ENCODE measurements at places on chromosomes 4 and X.
A peak's percentile ranks its signal among the peaks of the same experiment; 100 is the strongest.

DNA sequence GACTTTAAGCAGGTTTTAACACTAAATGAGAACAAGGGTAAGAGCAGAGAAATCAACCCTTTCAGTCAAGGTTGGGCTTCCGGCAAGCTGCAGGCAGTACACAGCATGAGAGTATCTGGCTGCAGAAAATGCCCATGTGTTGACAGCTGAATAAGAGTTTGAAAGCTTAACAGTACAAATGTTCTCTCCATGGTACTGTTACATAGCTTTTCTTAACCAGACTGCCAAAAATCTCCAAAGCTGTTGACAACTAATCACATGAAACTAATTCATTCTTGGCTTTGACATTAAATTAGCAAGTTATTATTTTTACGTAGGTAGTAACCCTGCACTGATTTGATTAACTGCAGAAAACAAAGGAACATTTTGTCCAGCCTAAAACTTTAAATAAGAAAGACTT lies 153.5 kb downstream of the SLC10A7 start:
- DNase-seq: no peak

- no peak for DNase-seq
Measured at GRCh38 chr4:183867247-183867646, 37.9 kb upstream of the STOX2 start.

- DNase-seq: no peak
Measured at GRCh38 chr4:141081921-141082395, 51.3 kb downstream of the RNF150 start.

GRCh38 chr4:3657902-3658529 lies 108.2 kb upstream of the ADRA2C start:
- DNase-seq: peak; percentile 9

- DNase-seq: no peak
Measured at GRCh38 chrX:71168134-71168533, 23.5 kb downstream of the NLGN3 start.

- DNase-seq: no peak
Measured at GRCh38 chr4:1177274-1178141, 5.1 kb upstream of the SPON2 start.

DNA sequence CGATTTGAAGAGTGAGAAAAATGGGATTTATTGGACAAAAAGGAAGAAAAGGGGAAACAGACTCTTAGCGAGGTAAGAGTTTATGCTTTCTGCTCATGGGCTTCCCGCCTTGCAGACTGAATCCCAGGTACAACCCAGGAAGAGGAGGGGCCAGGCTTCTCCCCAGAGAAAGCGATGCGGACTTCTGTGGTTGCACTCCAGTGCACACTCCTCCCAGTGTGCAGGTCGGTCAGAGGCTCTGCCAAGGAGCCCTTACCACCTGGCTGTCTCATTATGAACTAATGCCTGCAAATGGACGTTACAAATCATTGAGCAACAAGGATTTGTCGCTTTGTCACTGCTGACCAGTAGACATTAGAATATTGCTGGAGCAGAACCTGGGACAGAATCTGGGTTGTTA lies 39.9 kb upstream of the GLRA2 start:
- DNase-seq: no peak

DNA sequence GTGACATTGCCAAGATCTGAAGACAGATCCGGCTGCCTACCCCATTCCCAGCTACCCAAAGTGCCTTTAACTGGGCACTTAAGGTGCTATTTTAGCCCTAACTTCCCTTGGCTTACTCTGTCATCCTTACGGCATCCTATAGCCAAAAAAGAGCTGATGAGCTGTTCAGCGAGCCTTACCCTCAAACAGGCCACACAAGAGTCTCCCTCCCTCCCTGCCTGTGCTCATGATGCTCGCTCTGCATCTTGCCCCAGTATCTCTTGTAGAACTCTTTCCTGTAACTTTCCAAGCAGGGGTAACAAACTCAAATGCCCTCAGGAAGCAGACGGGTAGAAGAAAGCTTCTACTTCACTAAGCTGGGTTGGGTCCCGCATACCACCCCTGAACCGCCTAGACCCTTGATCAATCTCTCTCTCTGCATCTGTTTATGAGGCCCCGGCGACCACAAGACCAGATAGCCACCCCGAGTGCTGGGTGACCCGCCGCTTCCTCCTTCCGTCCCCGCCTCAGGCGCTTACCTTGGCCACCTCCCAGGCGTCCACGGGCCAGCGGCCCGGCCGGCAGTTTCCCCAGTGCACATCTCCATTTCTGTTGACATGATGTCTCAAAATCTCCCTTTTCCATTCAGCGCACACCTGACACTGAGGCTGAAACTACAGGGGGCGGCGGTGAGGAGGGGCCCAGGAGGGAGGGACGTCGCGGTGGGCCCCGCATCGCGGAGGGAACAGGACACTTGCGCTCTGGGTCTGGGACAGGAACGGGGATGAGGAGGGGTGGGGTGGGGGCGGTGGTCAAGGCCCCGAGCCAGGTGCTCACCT lies 663 bp downstream of the CXorf38 start:
- no peak for DNase-seq

- DNase-seq: no peak
Measured at GRCh38 chr4:1055721-1056590, 44.5 kb downstream of the FGFRL1 start.

DNA sequence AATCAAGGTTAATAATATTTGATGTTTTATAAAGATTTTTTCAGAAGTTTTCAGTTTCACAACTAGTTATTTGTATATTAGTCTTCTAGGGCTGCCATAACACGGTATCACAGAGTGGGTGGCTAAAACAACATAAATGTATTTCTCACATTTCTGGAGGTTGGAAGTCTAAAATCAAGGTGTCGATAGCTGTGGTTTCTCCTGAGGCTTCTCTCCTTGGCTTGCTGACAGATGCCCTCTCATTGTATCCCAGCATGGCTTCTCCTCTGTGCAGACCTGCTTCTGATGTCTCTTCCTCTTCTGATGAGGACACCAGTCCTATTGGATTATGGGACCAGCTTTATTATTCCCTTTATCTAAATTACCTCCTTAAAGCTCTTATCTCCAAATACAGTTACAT lies 1456.6 kb downstream of the STIM2 start:
- no peak for DNase-seq

- no peak for DNase-seq
Measured at GRCh38 chrX:12789976-12790375, 1.2 kb upstream of the PRPS2 start.

GRCh38 chr4:165826166-165826565 lies 46.9 kb upstream of the TLL1 start:
- no peak for DNase-seq

DNA sequence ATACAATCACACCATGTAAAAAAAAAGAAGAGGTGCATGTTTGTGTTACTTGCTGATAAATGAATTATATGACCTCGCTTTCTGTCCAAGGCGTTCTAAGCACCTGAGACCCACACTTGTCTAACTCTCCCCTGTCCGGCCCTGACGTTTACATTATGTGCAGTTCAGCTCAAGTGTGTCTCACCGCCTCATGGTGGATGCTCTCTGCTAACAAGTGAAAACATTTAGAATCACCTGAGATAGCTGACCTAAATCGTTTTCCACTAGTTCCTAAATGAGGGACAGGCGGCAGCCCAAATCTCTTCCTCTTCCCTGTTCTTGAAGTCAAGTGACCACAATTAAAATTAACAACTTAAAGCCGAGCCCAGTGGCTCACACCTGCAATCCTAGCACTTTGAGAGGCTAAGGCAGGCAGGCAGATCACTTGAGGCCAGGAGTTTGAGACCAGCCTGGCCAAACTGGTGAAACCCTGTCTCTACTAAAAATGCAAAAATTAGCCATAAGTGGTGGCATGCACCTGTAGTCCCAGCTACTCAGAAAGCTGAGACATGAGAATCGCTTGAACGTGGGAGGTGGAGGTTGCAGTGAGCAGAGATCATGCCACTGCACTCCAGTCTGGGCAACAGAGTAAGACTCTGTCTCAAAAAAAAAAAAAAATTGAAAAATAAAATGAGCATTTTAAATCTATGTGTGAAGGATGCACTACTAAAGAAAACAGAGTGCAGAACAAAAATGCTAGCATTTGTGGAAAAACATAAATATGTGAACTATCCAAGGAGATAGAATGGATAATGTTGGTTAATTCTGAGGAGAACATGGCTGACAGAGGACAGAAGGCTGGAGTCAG lies 3.9 kb upstream of the TIFA start:
- DNase-seq: no peak

DNA sequence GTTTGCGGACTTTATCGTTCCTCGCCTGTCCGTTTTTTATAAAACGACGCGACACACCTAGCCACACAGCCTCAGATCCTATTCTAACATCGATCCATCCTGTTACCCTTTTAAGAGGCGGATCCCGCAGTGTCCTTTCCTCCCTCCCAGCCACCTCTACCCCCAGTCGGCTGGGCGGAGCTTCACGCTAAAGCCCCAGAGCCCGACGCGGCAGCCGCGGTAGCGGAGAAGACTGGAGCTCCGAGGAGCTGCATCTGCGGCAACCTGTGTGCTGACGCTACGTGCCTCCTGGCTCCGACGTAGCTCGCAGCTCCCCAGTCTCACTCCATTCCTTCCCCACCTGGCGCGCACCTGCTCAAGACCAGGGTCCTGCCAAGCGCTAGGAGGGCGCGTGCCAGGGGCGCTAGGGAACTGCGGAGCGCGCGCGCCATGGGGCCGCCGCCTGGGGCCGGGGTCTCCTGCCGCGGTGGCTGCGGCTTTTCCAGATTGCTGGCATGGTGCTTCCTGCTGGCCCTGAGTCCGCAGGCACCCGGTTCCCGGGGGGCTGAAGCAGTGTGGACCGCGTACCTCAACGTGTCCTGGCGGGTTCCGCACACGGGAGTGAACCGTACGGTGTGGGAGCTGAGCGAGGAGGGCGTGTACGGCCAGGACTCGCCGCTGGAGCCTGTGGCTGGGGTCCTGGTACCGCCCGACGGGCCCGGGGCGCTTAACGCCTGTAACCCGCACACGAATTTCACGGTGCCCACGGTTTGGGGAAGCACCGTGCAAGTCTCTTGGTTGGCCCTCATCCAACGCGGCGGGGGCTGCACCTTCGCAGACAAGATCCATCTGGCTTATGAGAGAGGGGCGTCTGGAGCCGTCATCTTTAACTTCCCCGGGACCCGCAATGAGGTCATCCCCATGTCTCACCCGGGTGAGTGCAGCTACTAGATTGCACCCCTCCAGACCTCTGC lies at the start of gene RNF128:
Gene RNF128, plus strand, starts transcription at position 217 of the 953 bp plus-strand sequence. Its CDS starts 213 bp downstream, at position 430.
- no peak for DNase-seq

GRCh38 chr4:95660719-95661118 lies 111.9 kb upstream of the UNC5C start:
- no peak for DNase-seq

GRCh38 chrX:119067023-119067739 lies 5.6 kb upstream of the CT47C1 start:
- peak; percentile 21 for DNase-seq

DNA sequence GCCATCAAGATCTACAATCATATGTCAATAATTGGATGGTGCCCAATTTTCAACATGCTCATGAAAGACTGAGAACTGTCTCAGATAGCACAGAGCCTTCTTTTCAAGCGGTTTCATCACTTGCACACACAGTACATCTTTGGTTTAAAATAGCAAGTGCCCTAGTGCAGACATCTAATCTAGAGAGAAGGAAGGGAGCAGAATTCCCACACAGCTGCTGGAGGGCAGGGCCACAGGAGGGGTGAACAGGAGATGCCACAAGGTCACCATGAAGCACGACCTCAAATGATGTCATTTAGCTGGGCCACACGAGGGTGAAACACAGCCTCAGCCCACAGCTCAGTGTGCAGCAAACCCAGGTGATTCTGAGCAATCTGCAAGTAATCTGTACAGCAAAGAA lies 24.3 kb downstream of the LEF1 start:
- DNase-seq: no peak

- DNase-seq: no peak
Measured at GRCh38 chrX:9626379-9626778, 139.3 kb downstream of the GPR143 start.

DNA sequence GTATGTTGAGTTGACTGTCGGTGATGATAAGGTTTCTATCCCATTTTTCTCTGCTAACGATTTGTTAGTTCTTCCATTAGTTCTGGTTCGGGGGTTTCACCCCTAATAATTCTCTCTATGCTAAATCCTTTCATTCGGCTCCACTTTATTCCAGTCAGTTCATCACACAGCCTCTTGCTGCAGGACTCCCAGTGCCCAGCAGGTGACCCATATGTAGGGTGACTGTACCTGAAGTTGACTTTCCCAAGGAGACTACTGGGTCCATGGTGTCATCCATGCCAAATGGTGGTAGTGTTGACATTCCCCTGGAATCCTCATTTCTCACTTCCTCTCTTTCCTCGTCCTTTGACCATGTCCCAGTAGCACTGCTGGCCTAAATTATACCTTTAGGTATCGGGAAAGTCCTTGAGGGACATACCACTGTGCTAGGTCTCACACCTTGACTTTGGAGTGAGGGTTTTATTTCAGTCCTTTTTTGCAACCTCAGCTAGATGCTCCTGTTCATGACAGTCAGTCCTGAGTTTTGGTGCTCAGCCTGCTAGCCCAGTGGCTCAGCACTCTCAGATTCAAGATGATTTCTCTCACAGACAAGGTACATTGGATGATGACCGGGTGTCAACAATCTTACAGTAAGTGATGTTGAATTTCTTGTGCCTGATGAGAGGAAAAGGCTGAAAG lies 105.1 kb upstream of the ARHGAP24 start:
- no peak for DNase-seq

DNA sequence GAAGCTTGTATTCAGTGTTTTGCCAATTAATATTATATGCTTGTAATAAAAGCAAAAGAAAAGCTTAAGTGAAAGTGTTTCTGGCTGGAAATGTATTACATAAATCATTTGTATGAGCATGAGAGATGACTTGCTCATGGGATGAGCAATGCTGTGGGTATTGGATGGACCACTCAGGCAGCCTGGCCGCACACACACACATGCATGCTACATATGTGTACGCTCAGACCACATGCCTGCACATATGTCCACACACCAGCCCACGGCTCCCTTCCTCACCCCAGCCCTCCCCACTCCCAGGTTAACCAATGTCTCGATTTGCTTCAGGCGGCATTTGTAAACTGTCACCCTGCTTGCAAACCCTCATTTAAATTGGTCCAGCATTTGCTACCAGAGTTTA lies 55.9 kb downstream of the CPLX1 start:
- no peak for DNase-seq

DNA sequence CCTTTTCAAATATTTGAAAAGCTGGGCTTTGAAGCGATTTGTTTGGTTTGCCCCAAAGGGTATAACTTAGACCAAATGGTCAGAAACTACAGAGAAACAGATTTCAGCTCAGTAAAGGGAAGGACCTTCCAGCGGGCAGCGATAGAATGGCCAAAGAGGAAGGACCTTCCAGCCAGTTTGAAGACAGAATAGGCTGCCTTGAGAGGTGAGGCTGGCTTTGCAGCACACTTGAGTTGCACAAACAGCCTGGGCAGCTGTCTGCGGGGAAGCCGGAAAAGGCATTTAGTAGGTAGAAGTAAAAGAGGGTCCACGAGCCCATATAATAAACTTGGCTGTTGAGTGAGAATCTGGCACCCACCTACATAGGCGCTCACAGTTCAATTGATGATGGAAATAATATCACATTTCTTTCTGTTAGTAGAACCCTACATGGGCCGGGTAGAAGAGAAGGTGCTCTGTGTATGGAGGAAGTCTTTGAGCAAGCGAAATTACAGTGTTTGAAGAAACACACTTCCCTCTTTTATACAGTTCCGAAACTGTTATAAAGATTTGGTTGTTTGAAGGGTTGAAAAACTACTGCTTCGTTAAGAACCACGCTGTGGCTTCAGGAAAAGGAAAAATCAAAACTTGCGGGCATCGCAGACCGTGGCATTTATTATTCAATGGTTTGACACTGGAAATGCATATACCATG lies 75.0 kb upstream of the SORBS2 start:
- DNase-seq: no peak
